ENCODE measurements at places on chromosomes 5 and 9.
A peak's percentile ranks its signal among the peaks of the same experiment; 100 is the strongest.

GRCh38 chr5:54718656-54719055 is 201.1 kb downstream of the SNX18 start:
- DNase-seq: no peak

DNA sequence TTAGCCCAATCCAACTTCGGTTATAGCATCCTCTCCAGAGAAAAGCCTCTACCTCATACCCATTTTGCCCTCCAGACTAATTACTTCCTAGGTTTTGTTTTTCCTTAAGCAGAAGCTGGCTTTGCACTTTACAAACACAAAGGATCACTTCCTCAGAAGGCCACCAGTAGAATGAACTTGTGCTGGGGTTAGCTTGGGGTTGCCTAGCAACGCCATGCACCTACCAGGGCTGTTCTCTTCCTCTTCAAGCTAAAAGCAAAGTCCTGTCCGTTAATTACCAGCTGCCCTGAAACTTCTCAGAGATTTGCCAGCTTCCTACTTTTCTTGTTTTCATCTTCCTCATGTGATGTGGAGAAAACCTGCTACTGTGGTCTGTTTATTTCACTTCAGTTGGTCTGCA is 132.0 kb upstream of the WWC1 start:
- no peak for DNase-seq

DNA sequence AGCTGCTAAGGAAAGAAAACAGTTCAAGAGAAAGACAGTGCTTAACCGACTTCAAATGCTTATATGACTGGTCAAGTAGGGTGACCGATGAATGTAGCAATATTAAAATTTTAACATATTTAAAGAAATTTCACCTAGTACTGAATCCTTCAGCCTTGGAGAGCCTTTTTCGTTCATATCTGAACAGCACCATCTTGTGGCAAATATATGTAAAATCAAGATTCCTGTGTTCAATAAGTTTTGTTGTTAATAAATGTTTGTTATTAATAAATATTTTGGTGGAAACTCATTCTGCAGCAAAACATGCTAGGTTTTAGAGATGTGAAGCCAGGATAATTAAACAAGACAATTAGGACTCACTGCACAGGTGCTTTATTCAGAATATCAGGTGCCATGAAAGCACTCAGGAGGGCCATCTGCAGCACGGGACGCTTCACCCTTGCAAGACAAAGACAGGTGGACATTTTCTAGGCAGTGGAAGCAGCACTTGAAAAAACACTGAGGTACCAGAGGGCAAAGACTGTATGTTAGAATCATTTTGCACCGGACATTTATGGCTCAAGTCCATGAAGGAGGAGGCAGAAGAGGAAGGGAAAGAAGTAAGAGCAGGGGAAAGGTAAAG is 15.6 kb downstream of the TICAM2 start:
- no peak for DNase-seq

DNA sequence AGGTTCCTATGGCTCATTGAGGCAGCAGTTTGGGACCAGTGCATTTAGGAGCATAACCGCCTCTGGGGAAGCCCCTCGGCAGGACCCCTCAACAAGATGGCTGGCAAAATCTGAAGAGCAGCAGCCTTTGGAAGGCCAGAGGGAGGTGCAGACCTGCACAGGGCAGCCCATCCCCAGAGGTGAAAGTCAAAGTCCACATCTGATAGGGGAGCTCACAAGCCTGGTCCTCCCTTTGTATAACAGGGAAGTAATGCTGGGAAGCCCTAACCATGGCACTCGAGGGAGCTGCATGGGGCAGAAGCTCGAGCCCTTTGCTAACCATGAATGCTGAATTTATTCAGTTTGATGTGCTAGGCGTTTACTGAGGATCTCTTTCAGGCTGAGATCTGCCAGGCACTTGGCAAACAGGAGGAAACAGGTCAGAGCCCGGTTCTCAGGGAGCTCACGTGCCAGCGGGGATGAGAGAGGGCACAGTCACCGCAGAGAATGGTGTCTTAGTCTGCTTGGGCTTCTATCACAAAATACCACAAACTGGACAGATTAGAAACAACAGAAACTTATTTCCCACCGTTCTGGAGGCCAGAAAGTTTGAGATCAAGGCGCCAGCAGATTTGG is 114.1 kb downstream of the GABBR2 start:
- DNase-seq: no peak

- DNase-seq: no peak
Observed at GRCh38 chr9:127793093-127793708, 7.4 kb downstream of the CDK9 start.

- DNase-seq: no peak
Observed at GRCh38 chr9:3746296-3747275, 220.8 kb upstream of the RFX3 start.

GRCh38 chr9:120413121-120414048 is 166.6 kb downstream of the CDK5RAP2 start:
- no peak for DNase-seq

GRCh38 chr9:75128535-75128934 is 40.2 kb downstream of the OSTF1 start:
- no peak for DNase-seq

DNA sequence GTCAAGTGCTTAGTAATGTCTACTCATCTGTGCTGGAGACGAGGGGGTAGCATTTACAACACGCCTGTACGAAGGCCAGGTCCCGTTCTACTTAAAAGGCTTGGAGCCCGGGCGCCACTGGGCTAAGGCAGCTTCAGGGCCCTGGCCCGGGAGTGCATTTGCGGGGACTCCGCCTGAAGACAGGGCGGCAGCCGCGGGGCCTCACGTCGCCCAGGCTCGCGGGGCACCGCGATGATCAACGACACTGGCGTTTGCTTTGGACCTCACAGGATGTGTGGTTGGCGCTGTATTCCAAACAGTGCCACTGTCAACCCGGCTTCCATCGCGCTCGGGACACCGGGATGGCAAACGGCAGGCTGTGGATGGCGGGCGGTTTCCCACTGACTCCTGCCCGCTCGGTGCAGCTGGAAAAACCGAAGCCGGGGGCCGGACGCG is 1.1 kb upstream of the TENT4A start:
- peak; percentile 29 for DNase-seq

DNA sequence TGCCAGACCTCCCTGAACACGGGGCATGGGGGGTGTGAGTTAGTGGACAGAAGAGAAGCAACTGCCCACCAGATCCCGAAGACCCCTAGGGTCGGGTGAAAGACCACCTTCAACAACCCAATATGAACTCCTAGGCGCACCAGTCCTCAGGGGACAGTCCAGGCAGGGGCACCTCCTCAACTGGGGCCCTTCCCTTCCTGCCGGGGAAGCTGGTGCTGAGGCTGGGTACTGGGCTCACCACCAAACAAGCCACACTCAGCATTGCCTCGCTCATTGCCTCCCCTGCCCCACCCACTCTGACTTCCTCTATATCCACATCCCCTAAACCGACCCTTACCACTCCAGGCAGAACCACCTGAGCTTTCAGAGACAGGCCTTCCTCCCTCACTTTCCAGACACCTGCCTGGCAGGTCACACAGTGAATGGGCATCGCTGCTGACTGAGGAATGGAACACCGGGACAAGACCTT is 42.5 kb downstream of the SEMA4D start:
- DNase-seq: no peak

- no peak for DNase-seq
Observed at GRCh38 chr5:150599917-150600511, 40.4 kb upstream of the SYNPO start.

DNA sequence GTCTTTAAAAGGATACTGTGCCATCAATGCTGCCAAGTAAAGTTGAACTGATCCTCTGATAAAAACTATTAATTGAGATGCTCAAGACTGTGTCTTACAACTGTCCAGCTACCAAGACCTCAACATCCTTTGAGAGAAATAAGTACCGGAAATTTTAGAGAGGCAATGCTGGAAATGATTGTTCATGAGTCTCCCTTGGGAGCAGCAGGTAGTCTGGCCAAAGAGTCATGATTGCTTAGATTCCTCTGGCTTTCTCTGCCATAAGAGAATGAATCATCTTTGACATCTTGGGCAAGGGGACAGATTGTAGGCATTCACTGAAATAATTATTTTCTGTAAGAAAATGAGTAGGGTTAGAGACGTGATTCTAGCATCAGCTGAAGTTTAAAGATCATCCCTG is 466.6 kb upstream of the DAB2 start:
- no peak for DNase-seq

All from T-helper 22 cell (primary cell).